ENCODE measurements at places on chromosomes 12 and 14. TPM values are rescaled to one million over a fixed set of nuclear protein-coding genes. Genes with fewer than 3 reads are reported as not detected.

IRAK3 gene
- total RNA-seq, result not detected

SLC6A15 gene
- total RNA-seq, result 24.5 TPM

NEUROD4 gene
- not detected for total RNA-seq

SLC25A47 gene
- total RNA-seq, result 0.37 TPM

ANKS1B gene
- total RNA-seq, result not detected

TMEM263 gene
- total RNA-seq, result 33.4 TPM

IL25 gene
- total RNA-seq, result not detected

OR6C65 gene
- not detected for total RNA-seq

AHNAK2 gene
- total RNA-seq, result 52.6 TPM

PTHLH gene
- total RNA-seq, result 0.87 TPM

DCAF5 gene
- 9.5 TPM for total RNA-seq

TMEM52B gene
- 0.07 TPM for total RNA-seq

MIP gene
- total RNA-seq, result not detected

Data from HT1080 (cell line).